Activated CD4-positive, alpha-beta T cell treated with anti-CD3 and anti-CD28 coated beads for 36 hours (primary cell): ENCODE measurements at places on chromosomes 11 and 22. TPM values are rescaled to one million over a fixed set of nuclear protein-coding genes. Genes with fewer than 3 reads are reported as not detected.

HOATZ gene
- total RNA-seq: not detected

SMC1B gene
- 0.62 TPM for total RNA-seq

GRM5 gene
- not detected for total RNA-seq

POLD4 gene
- total RNA-seq: 37.5 TPM

LRRC32 gene
- 5.7 TPM for total RNA-seq

ZNF214 gene
- total RNA-seq: not detected

HNRNPUL2 gene
- total RNA-seq: 59.6 TPM

OR2D3 gene
- total RNA-seq: not detected

EXPH5 gene
- 2.0 TPM for total RNA-seq

TPBGL gene
- total RNA-seq: 0.18 TPM

VSIG2 gene
- not detected for total RNA-seq

- DNase-seq: no peak
These were observed 99.8 kb downstream of the ATM start for GRCh38 chr11:108322666-108323065.

DNA sequence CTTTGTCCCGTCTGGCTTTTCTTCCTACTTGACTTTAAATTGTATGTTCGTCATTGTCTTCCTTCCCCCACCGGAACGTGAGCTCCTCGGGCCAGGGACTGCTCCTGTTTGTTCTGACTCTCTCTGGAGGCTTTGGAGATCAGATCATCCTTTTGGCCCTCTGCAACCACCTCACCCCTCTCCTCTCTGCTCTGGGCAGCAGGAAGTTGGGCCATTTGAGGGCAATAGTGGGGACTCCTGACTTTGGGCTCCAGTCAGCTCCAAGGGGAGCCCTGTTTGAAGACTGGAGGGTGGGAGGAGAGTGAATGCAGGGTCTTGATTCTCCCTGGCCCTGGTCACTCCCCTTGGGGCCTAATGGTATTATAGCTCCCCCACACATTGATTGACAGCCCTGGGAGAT, 186.3 kb upstream of the B3GAT1 start:
- DNase-seq: no peak

DNA sequence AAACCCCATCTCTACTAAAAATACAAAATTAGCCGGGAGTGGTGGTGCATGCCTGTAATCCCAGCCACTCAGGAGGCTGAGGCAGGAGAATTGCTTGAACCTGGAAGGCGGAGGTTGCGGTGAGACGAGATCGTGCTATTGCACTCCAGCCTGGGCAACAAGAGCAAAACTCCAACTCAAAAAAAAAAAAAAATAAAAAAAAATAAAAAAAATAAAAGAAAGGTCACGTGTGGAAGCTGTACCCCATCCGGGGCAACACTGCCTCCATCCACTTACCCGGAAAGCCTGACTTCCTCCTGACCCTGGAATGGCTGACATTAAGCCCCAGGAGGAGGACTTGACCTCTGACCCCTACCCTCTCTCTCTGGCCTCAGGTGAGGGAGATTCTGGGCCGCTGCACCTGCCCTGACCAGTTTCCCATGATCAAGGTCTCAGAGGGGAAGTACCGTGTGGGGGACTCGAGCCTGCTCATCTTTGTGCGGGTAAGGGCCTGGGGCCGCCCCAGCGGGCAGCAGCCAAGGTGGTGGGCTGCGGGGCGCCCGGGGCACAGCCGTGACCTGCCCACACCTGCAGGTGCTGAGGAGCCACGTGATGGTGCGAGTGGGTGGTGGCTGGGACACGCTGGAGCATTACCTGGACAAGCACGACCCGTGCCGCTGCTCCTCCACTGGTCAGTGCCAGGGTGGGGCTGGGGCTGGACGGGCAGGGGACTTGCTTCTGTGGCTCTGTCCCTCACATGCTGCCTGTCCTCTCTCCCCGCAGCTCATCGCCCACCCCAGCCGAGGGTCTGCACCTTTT, 3.8 kb downstream of the GAS2L1 start:
- no peak for DNase-seq

DNA sequence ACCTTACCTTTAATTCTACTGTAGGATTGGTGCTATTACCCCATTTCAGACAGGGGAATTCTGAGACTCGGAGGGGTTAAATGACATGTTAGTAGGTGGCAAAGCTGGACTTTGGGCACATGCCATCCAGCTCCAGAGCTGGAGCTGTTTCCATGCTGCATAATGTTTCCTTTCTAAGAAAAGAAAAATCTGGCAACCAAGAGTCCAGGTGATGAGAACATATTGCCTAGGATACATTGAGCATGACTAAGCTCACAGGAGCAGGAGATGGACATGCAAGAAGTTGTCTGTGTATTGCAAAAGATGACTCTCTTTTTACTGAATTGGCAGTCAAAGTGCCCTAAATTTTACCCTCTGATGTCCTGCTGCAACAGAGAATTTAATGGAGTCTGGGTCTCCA, 150.8 kb upstream of the SYT13 start:
- DNase-seq: no peak

DNA sequence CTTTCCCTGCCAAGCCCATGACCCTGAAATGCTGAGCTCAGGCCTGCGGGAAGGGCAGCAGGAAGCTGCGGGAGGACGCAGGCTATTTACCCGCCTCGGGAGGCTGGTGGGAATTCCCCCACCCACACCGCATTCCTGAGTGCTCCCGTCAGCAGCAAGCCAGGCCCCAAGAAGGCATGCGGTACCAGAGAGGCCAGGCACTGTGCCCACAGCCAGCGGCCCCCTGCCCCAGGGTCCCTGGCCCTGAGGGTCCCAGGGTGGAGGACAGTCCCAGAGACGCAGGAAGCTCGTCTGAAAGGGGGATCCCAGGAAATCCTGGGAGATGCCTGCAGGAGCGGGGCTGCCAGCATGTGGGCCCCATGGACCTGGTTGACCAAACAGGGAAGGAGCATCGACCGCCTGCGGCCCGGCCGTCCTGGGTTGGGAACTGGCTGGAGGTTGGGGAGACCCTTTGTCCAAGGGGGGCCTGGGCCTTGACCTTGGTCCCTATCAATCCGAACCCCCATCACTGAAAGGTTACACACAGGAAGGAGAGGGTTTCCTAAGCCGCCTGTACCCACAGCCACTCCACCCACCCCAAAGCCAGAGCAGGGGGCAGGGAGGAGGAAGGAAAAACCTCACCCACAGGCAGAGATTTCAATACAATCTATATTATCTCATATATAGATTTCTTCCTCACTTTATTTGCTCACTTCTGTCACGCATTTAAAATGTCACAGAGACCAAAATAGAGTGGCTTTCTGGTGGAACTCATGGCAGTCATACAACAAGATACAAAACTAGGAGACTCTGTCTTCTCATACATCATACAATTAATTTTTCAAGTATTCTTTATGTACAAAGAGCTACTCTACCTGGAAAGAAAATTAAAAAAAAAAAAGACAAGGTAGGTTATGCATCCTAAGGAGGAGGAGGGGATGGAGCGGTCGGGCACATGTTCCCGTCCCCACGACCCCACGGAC, 17.1 kb downstream of the MAFF start:
- DNase-seq: peak; percentile 76

DNA sequence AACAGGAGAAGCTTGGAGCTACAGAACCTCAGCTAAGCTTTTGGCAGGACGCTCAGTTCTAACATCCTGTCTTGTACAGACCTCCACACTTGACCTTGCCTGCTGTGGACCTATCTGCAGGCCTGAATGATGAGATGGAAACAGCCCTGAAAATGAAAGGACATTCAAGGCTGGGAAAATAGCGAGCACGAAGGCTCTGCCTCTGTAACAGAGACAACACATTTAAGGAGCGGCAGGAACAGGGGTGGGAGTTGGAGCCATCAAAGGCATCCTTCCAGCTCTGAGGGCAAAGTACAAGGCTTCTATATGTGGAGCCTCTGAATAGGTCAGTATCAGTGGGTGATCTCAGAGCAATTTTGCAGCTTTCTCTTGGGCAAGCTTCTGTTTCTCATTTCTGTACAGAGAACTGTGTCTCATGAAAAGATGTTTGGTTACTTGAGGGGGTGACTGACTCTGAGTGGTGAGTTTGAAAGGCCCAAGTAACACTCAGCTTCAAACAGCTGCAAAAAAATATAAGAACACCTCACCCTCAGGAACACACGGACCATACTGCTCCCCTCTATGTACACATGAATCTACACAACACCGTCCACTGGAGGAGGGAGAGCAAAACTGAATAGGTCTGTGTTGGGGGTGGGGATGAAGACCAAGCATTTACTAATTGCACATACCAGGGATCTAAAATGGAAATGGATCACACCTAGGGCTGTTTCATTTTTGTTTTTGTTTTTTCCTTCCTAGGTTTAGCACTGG, 101.6 kb downstream of the CCDC81 start:
- no peak for DNase-seq

DNA sequence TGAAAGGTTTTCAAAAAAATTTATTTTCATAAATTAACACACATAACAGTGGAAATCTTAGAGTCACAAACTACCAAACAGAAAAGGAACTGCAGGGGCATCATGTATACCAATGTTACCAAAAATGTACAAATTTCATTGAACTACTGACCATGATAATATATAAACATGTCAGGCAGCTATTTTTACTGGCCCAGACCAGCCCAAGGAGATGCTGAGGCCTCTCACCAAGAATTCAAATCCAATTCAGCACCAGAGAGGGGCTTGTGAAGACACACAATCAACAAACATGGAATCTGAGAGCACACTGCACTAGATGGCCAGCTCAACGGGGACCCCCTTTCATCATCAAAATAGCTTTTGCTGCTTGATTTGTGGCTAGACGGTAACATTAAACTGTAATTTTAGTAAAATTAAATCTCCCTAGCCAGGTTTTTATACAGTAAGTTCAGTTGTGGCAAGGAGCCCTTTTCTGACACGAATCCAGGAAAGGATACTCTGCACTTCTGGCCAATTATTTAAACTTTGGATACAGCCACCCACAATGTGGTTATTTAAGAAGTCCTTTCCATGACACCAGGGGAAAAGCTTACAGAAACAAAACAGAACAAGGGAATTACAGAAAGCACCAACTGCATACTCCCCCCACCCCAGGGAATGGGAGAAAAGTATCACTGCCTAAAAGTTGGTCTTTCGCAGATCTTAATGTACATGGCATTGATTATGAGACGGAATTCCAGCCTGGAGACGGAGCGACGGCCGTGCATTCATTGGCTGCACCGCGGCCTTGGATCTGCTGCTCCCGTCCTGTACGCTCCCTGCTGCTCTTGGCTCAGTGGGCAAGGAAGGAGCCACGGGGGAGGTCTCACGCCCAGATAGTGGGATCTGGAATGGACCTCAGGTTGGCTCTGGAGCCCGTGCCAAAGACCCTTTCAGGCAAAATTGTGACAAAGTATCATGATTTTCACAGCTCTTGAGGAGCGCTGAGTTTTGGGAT, 19.6 kb upstream of the PISD start:
- no peak for DNase-seq

DNA sequence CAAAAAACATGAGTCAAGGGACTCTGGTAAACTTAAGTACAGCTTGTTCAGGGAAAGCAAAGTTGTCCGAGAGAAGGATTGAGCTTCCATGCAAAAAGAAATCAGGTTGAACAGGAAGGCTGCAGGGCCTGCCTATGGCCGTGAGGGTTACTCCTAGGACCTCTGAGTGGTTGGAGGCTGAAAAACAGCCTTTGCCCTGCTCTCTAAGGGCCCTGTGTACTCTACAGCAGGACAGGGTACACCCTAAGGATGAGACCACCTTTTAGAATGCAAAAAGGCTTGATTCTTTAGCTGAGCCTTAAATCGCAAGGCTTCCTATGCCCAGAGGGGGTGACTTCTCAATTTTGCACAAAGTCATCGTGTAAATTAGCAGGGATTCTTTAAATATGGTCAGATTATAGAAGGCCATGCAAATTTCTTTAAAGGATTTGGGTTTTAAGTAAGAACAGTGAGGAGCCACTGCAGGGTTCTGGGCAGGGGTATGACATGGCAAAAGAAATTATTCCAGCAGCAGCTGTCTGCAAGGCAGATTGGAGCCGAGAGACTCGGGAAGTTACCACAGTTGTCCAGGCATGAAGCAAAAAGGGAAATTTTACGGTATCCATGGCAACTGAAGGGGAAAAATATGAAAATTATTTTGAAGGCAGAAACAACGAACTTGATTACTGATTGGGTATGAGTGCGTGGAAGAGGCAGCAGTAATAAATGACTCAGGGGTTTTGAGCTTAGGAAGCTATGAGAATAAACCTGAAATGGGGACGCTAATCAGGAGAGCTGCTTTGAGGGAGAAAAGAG, 91.8 kb downstream of the FAM76B start:
- no peak for DNase-seq

GRCh38 chr22:30010789-30011405, 69.4 kb upstream of the HORMAD2 start:
- no peak for DNase-seq

DNA sequence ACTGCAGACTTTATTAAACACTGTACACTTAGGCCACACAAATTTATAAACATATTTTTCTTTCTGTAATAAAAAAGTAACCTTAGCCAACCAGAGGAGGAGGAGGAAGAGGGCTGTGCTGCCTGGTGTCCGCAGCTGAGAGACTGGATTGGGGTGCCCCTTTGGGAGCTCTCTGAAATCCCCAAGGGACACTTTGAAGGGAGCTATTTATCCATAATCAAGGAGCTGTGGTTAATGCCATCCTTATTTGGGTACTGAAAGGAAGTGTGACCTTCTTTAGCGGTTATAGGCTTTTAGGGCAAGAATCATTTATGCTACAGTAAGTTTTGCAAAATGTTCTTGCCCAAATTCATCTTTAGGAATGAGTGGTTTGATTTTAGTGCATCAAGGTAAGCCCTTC, 125.8 kb downstream of the RASSF10 start:
- DNase-seq: no peak

GRCh38 chr11:93524173-93524536, 19.0 kb downstream of the SMCO4 start:
- no peak for DNase-seq

DNA sequence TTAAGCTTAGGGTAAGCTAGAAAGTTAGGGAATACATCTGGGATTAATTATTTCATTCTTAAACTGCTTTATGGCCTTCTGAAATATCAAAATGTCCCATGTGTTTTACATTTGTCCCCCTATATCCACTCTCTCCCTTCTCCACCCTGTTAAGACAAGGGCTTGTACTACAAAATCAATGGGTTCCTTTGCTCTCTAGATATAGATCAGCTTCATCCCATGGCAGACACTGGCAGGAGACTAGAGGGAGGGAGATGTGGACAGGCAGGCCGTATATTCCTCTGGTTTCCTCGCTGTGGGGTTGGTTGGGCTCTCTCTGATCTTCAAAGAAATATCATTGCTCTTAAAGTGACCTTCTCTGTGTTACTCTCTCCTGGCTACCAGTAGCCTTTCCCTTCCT, 1281.0 kb downstream of the LRRC4C start:
- DNase-seq: no peak

DNA sequence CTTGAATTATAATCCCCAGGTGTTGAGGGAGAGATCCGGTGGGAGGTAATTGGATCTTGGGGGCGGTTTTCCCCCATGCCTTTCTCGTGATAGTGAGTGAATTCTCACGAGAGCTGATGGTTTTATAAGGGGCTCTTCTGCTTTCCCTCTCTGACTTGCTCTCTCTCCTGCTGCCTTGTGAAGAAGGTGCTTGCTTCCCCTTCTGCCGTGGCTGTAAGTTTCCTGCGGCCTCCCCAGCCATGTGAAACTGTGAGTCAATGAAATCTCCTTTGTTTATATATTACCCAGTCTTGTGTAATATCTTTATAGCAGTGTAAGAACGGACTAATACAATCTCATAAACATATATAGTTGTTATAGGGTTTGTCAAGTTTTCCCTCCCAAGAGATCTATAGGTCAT, 32.8 kb downstream of the KCNE3 start:
- DNase-seq: no peak
